NCI-H1105 (cell line): ENCODE measurements at places on chromosomes 5 and 9.

DNA sequence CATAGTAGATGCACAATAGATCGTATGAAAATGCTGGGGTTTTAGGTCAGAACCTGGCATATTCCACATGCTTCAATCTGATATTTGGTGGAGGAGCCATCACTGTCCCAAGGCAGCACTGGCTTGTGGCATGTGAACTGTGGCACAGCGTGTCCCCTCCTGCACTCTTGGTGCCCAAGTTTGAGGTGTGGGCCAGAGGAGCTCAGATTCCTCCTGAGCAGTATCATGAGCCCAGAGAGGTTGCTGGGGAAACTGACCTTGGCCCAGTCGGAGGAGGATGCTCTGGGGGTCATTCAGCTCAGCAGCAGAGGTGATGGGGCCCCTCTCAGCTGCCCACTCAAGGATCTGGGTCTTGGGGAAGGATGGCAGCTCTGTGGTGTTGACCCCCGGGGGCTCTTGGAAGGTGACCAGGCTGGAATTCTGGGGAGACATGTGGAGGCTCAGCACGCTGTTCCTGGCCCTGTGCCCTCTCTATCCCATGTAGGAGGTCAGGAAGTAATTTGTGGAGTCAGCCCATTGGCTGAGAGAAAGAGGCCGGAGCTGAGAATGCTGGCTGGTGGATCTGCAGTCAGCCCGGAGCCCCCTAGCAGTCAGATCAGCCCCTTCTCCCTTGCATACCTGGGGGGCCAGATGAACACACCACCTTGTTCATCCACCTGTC is 23.7 kb downstream of the FPGS start:
- no peak for DNase-seq

DNA sequence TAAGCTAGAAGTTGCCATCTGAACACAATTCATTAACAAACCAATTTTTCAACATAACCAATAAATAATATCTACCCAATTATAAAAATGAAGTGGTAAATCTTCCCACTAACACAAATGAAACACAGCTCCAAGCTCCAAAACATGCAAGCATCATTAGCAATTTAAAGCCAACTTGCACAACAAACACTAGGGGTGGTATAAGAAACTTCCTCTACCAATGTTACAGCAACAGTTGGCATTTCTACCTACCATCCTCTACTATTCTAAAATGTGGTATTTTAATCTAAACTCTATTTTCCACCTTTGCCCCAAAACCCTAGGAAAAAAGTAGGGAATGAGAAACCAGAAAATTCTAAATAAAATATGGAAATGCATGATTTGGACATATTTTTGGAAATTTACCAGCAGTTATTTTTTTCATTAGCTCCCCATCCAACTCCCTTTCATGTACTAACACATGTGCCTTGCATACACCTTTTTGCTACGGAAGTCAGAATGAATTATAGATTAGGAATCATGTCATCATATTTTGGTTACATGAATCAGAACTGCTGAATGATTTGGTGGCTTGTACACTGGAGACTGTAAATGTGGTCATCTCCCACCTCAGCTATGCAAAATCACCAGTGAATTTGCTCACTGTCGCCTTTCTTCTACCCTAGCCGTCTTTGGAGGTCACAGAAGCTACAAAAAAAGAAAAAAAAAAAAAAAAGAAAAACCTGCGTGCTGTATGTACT is 4.1 kb downstream of the NR6A1 start:
- no peak for DNase-seq

GRCh38 chr5:108386345-108387061 is 4.6 kb upstream of the FBXL17 start:
- DNase-seq, result no peak

- no peak for DNase-seq
Observed at GRCh38 chr5:138273834-138274188, 610 bp downstream of the GFRA3 start.

DNA sequence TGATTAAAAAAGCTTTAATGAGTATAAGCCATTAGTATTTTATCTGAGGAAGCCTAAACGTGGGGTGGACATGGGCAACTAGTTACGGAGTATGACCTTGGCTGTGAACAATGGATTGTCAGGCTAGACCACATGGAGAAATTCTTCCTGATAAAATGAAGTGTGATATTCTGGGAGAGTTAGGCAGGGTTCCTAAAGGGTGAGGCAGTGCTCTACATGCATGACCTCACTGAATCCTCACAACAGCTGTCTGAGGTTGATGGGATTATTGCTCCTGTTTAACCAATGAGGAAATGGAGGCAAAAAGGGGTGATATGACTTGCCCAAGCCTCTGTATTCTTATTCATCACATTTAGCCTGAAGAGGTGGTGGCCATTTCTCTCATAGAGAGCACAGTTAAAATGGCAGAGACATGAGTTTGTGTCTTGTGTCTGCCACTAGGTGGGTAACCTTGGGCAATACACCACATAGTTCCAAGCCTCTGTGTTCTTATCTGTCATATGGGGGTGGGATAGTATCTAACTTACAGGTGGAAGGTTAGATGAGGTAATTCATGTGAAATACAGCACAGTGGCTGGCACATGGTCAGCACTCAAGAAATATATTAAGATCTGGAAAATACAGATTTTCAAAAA is 96.1 kb upstream of the NR3C1 start:
- no peak for DNase-seq

DNA sequence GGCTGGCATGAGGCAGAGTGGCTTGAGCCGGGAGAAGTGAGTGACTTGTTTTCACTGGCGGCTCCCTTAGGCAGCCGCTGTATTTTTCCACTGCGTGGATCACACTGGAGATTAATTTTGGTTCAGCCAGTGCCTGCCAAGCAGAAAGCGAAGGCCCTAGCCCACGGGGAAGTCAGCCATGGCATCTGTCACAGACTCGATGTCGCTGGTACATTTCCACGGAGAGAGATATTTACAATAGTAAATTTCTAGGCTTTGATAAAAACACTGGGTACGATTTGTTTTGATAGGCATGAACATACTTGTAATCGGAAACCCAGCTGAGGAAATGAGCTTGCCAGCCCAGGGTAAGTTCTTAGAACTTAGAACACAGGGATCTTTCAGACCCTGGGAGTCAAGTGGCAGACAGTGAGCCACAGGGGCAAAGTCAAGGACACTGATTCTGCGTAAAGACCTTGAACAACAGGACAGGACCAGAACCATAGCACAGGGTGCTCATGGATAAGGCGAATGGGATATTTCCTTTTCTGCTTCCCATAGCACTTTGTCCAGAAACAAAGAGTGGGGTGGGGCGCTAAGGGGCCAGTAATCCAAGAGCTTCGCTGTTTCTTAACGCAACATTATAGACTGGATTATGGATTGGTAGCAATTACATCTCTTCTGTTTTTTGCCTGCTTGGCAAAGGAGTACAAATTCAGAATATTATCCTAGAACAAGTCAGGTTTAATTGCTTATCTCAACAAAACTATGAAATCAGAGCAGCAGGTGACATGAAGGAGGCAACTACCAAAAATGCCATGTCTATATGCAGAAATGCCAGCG is 4.5 kb downstream of the DUSP1 start:
- DNase-seq, result no peak

DNA sequence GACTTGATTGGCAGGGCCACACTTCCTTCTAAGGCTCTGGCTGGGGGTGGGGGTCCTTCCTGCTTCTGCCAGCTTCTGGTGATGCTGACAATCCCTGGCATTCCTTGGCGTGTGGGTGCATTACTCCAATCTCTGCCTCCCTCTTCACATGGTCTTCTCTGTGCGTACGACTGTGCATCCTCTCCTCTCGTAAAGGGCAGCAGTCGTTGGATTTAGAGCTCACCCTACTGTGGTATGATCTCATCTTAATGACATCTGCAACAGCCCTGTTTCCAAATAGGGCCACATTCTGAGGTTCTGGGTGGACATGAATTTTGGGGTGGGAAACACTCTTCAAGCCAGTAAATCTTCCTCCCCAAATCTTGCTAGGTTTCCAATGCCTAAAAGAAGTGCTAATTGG is 36.8 kb downstream of the ROPN1L start:
- no peak for DNase-seq
